NCI-H524 treated with DMSO at 0.1 percent for 48 hours (cell line): ENCODE measurements at places on chromosomes 5 and 9.

DNA sequence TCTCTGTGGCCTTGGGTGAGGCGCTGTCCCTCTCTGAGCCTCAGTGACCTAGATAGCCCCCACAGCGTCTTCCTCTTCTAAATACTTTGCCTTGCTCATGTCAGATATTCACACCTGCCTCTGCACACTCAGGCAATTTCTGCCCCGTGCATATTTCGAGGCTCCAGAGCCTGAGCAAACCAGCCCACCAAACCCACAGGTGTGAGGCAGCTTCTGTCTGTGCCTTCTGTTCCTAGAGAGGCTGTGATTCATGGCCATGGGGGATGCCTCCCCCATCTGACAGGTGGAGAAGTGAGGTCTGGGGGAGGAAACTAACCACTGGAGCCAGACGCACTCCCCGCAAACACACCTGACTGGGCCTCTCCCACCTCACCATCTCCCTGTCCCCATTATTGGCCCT lies 42.7 kb upstream of the CPLX2 start:
- DNase-seq = no peak

- DNase-seq = no peak
Measured at GRCh38 chr5:107594253-107595045, 76.3 kb downstream of the EFNA5 start.

- DNase-seq = no peak
Measured at GRCh38 chr5:60503771-60504170, 196.2 kb downstream of the DEPDC1B start.

GRCh38 chr9:129762985-129763926 lies 10.4 kb upstream of the PTGES start:
- no peak for DNase-seq

DNA sequence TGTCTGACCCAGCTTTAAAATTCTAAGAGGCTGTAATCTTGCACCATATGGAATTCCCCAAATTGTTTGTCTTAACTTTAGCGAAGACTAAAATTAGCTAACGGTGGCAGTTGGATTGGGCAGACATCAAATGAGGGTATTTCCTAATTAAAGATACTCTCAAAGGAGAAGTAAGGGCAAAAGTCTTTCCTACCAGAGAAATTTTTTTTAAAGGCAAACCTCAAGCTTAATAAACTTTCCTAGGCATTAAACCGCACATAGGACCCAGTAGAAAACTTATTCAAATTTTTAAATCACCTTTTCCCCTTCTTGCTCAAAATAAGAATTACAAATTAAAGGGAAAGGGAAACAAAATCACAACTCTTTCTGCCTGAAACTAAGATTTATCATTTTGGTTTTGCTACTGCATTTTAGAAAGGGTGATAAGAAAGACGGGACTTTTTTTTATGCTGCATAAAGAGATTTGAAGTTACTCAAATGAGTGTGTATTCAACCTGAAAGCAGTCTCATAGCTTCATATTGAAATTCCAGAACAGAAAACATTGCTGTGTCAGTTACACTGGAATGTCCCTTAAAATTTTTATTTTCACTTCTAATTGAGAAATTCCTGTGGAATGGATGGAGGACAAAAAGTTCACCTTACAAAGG lies 189.1 kb upstream of the PTGER4 start:
- DNase-seq = no peak

DNA sequence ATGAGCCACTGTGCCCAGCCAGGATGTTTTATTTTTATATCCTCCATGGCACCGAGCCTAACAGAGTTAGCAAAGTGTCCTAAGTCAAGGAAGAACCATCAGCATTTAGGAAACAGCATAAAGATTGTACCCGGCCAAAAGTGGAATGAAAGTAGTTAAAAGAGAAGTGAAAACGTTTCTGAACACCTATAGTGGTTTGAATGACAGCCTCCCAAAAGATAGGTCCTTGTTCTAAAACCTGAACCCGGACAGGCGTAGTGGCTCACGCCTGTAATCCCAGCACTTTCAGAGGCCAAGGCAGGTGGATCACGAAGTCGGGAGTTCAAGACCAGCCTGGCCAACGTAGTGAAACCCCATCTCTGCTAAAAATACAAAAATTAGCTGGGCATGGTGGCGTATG lies 37.4 kb downstream of the ZFAND5 start:
- DNase-seq = no peak
